ENCODE measurements at places on chromosomes 11 and 22.

GRCh38 chr22:24424901-24425775 is 2.3 kb upstream of the ADORA2A start:
- DNase-seq, result no peak

DNA sequence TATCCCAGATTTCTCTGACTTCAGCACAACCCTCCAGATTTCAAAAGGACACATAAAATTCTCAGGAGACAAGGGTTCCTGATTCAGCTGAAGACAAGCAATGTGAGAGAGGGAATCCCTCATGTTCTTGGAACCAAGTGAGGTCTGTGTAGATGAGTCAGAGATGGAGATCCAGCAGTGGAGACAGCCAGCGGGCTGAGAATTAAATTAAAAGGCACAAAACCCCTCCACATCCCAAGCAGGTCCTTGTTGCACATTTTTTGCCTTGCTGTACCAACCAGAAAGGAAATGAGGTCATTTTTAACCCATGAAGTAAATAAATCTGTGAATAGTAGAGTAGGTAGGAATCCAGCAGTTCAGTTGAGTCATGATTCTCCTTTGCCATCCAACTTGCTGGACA is 9.7 kb downstream of the MTNR1B start:
- DNase-seq, result no peak

DNA sequence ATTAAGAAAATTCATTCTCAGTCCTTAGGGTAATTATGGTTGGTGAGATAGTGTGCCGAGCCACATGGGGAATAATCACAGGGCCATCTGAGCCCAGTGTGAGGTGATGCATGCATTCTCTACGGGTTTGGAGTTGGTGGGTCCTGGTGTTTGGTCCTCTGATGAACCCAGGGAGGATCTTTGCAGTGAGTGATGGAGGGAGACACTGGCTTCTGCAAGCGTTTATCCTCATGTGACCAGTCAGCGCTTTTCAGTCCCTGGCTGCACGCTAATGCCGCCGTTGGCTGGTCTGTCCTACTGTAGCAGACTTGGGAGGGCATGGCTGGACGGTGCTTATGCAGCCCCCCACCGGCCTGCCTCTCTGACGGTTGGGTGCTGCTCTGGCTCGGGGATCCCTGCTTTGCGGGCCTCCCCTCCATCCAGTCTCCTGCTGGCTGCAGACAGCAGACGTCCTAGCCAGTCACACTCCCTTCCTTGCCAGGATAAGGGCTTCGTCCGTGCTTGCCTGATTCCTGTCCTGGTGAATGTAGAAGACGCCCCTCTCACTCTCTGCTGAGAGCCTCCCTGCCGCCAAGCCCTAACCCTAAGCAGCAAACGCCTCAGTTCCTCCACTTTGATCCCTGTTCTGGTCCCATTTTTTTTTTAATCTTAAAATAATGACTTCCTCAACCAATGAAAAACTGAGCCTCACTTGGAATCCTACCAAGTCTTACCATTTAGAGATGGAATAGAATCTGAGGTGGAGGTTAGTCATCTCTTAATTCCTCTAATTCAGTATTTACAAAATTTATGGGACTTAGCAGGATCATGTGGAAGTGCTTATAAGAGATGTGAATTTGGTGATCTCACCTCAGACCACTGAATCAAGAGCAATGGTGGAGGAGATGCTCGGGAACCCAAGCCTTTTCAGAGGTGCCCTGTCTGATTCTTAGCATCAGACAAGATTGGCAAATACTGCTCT is 143.7 kb upstream of the SORL1-AS1 start:
- DNase-seq, result no peak

- no peak for DNase-seq
Observed at GRCh38 chr11:111949519-111950426, 12.6 kb downstream of the DIXDC1 start.

DNA sequence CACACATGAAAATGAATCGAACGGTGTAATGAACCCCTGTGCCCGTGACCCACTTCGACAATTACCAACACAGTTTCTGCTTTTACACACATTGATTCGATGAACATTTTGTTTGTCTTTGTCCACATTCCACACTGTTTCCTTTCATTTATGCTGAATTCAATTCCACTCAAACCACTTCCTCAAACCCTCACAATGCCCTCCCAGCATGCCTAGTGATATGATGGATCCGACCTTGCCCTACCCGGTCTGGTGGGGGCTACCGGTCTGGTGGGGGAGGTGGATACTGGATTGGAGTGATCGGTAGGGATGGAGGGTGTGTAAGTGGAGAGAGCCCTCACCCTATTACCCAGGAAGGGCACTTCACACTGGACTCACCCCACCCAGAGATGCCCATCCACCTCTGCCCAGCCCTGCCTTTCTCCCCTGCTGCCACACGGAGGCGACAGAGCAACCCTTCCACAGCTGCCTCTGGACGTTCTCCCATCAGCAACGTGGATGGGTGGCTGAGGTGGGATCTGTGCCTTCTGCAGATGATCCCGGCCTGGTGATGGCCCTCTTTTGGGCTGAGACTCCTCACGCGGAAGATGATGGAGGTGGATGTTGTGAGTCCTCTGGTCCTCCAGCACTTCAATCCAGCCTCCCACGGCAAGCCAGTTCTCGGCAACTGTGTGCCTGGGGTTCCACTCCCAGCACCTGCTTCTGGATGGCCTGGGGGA is 33.0 kb upstream of the P2RY2 start:
- DNase-seq, result no peak

GRCh38 chr11:7533199-7534041 is 19.6 kb downstream of the PPFIBP2 start:
- no peak for DNase-seq

- no peak for DNase-seq
Observed at GRCh38 chr11:115767883-115768282, 263.7 kb upstream of the CADM1 start.

GRCh38 chr11:73019996-73020395 is 122.1 kb downstream of the FCHSD2 start:
- DNase-seq, result no peak

DNA sequence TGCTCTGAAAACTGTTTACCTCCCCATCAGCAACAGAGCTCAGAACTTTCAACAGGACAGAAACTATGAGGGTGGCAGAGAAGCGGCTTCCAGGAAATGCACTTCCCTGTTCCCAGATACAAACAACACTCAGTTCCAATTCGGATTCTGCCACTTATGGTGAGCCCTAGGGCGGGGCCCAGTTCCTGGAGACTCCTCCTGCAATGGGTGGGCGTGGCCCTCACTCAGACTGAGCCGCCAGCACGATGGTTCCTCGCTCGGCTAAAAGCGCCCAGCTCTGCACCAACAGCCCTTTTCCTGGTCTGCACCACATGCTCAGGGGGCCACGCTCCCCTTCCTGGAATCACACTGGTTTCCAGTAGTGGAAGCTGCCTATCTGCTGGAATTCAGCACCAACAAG is 314.1 kb downstream of the CTTN start:
- no peak for DNase-seq

- DNase-seq, result no peak
Observed at GRCh38 chr11:79438631-79439409, 2.0 kb downstream of the TENM4 start.

GRCh38 chr22:26998129-26998528 is 340.7 kb downstream of the MIAT start:
- no peak for DNase-seq

GRCh38 chr11:124277207-124277606 is 21.0 kb downstream of the OR8G5 start:
- DNase-seq, result no peak

GRCh38 chr11:42536611-42537360 is 775.0 kb upstream of the API5 start:
- DNase-seq, result no peak

GRCh38 chr22:46584081-46584921 is 35.9 kb upstream of the GRAMD4 start:
- no peak for DNase-seq

DNA sequence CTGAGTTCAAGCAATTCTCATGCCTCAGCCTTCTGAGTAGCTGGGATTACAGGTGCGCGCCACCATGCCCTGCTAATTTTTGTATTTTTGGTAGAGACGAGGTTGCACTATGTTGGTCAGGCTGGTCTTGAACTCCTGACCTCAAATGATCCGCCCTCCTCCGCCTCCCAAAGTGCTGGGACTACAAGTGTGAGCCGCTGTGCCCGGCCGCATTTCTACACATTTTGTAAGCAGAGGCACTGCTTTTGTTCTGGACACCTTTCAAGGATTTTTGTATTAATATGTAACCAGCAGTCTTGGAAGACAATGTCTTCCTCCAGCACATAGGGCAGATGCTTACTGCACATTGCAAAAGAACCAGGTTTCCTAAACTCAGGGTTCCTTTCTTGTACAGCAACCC is 11.4 kb upstream of the VSIG10L2 start:
- DNase-seq, result no peak

- no peak for DNase-seq
Observed at GRCh38 chr22:36184433-36185025, 17.1 kb downstream of the APOL4 start.

GRCh38 chr11:89521294-89521693 is 30.1 kb upstream of the NOX4 start:
- no peak for DNase-seq

- no peak for DNase-seq
Observed at GRCh38 chr11:108866781-108867180, 201.9 kb downstream of the DDX10 start.

DNA sequence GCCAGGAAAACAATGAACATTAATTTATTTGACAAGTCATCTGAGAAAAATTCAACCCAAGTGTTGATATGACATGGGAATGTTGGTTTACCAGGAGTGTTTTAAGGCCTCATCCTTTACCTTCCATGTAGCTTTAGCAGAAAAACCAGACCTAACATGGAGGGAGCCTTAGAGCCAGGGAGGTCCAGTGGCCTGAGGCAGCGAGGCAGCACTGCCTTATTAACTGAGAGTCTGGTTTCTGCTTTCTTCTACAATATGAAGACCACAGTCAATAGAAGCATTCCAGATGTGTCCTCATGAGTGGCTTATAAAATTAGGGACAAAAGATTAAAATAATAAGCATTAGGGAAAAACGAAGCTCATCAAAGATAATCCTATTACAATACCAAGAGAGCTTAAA is 61.5 kb downstream of the DKK3 start:
- no peak for DNase-seq
